Lung microvascular endothelial cell (primary cell): ENCODE measurements at places on chromosomes 3 and 15.

DNA sequence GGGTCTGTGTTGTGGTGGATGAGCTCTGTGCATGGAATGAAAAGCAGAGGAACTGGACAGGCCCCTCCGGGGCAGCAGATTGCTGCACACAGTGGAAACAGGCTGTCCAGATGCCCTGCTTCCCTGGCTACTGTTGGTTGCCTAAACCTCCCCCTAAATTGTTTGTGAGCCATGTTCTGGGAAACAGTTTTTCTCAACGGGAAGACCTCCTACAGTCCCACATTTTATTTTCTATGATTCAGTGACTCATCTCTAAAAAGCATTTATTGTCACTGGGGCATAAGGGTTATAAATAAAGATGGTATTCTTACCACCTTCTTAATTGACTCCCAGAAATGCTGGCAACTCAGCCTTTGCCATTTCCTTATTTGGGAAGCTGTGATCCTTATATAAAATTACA is 20.3 kb upstream of the PTPN9 start:
- DNase-seq: no peak

GRCh38 chr15:91887921-91888373 is 34.4 kb downstream of the SLCO3A1 start:
- no peak for DNase-seq

DNA sequence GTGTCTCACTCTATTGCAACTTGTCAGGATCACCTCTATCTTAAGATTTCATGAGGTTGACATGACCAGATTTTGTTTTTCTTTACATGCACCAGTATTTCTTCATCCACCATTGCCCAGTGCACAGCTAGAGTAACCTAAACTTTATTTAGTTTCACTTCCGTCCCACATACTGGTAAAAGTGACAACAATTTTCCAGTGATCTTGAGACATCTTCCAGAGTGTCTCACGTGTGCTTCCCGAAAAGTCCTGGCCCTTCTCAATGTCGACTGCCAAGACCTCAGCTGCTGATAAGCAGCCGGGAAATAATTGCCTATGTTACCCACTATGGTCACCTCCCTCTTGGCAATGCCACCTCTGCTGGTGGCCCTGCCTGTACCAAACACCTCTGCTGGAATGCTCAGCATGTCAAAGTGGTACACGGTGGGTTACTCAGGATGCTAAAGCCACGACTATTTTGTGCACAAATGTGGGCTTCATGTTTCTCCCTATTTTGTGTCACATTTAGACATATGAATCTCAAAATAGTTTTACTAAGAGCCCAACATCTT is 379.7 kb upstream of the TGFBR2 start:
- no peak for DNase-seq

GRCh38 chr15:94238539-94239118 is 7.3 kb downstream of the MCTP2 start:
- no peak for DNase-seq

- no peak for DNase-seq
These were observed 71.3 kb downstream of the CMTM8 start for GRCh38 chr3:32309654-32310242.

DNA sequence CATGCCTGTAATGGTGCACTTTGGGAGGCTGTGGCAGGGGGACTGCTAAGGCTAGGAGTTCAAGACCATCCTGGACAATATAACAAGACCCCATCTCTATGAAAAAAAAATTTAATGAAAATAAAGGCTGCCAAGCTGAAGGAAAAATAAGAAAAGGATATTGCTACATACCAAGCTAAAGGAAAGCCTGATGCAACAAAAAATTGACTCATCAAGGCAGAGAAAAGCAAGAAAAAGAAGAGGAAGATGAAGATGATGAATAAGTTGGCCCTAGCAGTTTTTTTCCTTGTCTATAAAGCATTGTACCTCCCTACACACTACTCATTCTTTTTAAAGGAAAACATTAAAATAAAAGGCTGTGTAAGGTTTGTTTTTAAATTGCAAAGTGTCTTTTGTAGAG is 441.9 kb upstream of the MDFIC2 start:
- DNase-seq: no peak

GRCh38 chr3:61347981-61348380 is 96.7 kb upstream of the FHIT start:
- DNase-seq: no peak

DNA sequence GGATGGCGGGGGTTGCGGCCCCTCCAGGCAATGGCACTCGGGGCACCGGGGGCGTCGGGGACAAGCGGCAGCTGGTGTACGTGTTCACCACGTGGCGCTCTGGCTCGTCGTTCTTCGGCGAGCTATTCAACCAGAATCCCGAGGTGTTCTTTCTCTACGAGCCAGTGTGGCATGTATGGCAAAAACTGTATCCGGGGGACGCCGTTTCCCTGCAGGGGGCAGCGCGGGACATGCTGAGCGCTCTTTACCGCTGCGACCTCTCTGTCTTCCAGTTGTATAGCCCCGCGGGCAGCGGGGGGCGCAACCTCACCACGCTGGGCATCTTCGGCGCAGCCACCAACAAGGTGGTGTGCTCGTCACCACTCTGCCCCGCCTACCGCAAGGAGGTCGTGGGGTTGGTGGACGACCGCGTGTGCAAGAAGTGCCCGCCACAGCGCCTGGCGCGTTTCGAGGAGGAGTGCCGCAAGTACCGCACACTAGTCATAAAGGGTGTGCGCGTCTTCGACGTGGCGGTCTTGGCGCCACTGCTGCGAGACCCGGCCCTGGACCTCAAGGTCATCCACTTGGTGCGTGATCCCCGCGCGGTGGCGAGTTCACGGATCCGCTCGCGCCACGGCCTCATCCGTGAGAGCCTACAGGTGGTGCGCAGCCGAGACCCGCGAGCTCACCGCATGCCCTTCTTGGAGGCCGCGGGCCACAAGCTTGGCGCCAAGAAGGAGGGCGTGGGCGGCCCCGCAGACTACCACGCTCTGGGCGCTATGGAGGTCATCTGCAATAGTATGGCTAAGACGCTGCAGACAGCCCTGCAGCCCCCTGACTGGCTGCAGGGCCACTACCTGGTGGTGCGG is 1.9 kb downstream of the CHST2 start:
- peak; percentile 72 for DNase-seq

- DNase-seq: peak; percentile 25
These were observed 830 bp downstream of the MAP2K5 start for GRCh38 chr15:67543348-67543718.

DNA sequence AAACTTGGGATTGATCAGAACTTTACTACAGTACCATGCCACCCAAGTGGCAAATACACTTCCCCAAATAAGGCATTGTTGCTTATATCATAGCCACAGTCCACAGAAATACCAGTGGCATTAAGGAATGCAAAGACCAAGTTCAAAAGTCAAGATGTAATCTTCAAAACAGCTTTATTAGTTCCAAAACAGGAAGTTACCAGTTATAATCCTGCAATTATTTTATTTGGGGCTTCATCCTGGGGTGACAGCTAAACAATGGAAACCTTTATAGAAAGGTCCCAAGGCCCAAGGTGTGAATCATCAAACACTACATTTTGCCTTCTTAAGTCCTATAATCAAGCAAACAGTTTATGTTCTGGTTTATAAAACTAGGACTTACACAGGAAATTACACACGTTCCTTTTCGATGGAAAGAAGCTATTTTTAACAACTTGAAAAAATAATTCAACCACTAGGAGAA is 30.3 kb upstream of the RNF7 start:
- peak; percentile 20 for DNase-seq

DNA sequence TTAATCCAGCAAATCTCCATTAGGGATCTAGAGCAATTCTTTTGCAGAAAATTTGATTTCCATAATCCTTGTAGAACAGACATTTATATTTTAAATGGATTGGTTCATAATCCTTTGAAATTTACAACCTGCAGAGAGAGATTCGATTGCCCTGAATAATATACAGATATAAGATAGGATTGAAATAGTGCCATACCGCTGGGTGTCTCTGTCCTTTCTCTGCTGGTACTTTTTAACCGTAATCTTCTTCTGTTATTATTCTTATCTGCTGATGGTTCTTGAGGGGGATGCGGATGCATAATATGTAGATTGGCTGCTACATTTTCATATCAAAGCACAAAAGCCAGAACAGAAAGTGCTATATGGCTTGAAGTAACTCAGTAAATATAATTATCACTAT is 182.2 kb downstream of the CFAP20DC start:
- DNase-seq: no peak

DNA sequence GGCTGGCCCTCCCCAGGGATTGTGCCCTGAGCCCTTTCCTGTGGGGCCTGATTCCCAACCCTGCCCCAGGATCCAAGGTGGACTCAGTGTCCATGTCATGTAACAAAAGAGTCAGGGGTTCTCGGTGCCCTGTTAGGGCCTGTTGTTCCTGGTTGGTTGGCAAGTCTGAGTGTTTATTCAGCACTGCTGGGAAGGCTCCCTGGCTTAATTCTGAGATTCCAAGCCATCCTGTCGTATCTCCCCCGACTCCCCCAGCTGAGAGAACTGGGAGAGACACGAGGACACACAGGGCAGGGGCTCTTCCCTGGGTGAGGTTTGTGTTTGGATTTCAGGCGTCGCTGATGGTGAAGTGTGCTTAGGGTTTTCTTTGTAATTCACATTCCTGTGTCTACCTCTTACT is 78.3 kb downstream of the EEFSEC start:
- DNase-seq: no peak

GRCh38 chr15:79004336-79004735 is 59.5 kb upstream of the CTSH start:
- peak; percentile 66 for DNase-seq

- no peak for DNase-seq
These were observed 90.6 kb downstream of the RSL24D1 start for GRCh38 chr15:55106155-55106554.

GRCh38 chr15:25787381-25787780 is 75.7 kb downstream of the ATP10A start:
- DNase-seq: no peak

DNA sequence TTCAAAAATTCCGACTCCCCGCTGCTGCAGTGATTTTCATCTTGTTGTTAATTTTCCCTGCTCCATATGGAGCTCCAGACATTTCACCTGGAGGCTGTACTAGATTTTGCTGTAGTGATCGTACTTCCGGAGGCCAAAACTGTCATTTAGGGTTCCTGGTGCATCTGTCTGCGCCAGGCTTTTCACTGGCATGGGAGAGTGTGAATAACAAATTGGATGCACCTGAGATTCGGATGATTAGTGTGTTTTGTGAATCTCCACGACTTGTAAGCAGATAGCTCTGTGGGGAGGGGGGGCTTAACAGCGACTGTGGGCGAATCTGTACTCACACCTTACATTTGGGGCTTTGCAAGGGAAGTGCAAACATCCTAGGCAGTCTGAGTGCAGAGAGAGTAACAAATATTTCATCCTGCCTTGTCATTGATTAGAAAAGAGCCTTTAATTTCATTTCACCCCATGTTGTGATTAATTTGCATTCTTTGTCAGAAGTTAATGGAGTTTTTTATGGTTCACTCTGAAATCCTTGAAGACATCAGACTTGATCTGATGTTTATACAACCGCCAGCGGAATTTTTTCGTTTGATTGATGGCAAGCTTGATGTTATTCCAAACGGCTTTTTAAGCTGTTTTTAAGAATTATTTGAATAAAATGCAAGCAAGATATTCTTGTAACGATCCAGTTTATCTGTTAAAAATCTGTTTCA is 92.5 kb upstream of the SKOR1 start:
- DNase-seq: no peak

DNA sequence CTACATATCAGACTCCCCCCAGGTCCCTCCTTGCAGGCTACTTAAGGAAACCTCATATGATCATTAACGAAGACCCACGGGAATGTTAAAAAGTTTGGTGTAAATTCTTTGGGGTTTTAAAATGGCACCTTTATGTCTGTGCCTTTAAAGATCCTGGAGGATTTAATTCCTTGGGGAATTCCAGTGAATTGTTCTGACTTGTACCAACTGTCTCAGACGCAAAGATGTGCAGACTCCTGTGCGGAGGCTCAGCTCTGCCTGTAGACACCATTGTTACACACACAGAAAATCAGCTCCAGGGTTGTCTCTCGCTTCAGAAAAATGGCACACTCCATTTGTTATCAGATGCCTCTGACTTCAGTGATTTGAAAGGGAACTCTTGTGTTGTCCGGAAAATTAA is 414.4 kb upstream of the CFAP20DC start:
- DNase-seq: no peak

GRCh38 chr3:28134792-28135375 is 106.5 kb upstream of the CMC1 start:
- DNase-seq: no peak

GRCh38 chr15:72953306-72953705 is 99.0 kb upstream of the NEO1 start:
- DNase-seq: no peak

DNA sequence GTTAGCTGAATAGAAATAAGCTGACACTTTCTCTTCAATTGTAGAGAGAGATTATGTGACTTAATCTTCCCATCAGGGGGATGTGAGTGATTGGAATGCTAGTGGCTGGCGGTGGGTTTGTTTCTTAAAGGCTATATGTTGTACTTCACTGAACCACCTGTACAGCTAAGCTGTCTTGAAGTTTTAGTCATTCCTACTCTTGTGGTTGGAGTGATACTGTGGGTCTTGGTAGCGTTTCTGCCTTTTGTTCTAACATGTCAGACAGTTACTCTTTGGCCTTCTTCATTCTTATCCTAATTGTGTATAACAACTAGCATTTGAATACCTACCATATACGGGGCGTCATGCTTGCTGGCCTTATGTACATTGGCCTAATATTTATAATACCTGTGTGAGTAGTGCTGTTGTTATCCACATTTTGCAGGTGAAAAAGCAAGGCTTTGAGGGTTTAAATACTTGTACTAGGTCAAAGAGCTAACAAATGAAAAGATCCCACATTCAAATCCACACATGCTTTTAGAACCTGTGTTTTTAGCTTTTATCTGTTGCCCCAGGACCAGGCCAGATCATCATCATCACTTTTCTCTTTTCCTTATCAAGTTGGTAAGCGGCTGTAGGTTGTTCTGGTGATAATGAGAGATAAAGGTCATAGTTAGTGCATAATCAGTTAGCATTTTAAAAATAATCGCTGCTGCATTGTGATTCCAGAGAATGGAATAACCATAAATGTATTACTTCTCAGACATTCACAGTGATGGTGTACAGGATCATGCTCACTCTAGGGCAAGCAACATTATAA is 50.2 kb downstream of the AKAP13 start:
- no peak for DNase-seq

DNA sequence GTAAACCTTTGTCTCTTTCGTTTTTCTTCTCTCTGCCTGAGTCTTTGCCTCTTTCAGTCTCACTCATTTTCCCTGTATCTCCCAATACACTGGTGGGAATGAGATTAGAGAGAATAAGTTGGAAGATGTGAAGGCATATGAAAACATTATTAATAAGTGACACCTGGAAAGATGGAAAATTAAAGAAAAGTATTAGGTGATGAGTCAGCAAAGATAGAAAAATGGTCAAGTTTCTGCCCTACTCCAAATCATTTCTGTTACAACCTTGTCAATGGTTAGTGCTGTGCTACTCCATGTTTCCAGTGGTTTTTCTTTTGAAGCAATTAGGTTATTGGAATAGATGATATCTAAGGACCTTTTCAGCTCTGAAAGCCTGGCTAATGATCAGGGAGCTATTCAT is 252.8 kb downstream of the LSAMP start:
- DNase-seq: no peak

GRCh38 chr3:54756330-54756731 is 171.5 kb downstream of the LRTM1 start:
- DNase-seq: no peak

GRCh38 chr3:32937331-32937730 is 14.1 kb upstream of the CCR4 start:
- no peak for DNase-seq
